ENCODE measurements at places on chromosomes 6 and 20. TPM values are rescaled to one million over a fixed set of nuclear protein-coding genes. Genes with fewer than 3 reads are reported as not detected.

The HLA-DMA gene
- total RNA-seq: 18.5 TPM

DNA sequence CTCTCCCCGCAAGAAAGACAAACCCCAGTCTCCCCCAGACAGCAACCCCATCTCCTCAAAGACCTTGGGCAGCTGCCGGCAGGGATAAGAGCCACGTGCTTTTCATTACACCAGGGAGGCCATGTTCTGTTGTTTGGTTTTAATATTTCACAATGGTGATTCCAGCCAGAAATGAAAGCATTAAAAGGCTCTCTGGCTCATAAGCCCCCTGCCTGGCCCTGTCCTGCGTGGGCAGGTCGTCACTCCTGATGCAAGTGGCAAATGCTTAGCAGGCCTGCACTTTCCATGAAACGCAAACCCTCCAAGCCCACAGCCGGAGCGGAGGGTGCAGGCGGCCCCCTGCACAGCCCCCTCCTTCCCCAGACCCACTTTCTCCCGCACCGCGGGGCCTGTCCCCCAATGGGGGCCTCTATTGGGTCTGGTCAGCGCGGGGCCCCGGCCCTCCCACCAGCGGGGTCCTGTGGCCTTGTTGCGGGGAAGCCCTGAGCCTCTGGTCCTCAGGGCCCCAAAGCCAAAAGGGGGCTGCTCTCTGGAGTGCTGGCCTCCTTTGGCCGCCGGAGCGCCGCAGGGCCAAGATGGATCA, 77.2 kb downstream of the TMEM242 start:
- H3K36me3 ChIP-seq: no peaks in the 10 kb centered on the region
- H3K4me1 ChIP-seq: peaks cover 2% of the 10 kb centered on the region
- H3K27me3 ChIP-seq: no peaks in the 10 kb centered on the region
- no peak overlapping the region for H3K4me3 ChIP-seq
- DNase-seq: peak; percentile 51
- no peak overlapping the region for H3K27ac ChIP-seq

DNA sequence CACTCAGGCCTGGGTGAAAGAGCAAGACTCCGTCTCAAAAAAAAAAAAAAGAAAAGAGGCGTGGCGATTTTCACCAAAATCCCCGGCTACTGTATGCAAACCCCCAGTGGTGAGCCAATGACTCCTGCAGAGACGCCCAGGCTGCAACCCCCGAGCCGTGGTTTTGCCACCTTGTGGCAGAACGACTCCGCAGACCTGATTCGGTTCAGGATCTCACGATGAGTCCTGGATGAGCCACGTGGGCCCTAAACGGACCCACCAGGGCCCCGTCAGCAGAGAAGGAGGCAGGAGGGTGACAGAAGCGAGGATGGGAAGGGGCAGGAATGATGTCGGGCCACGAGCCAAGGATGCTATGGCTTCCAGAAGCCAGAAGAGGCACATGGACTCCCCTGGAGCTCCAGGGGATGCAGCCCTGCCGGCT, 42.5 kb downstream of the SLC2A4RG start:
- DNase-seq: no peak
- H3K36me3 ChIP-seq: no peaks in the 10 kb centered on the region
- H3K4me3 ChIP-seq: no peak overlapping the region
- H3K27ac ChIP-seq: no peak overlapping the region

- H3K4me3 ChIP-seq: no peak overlapping the region
- H3K27me3 ChIP-seq: no peaks in the 10 kb centered on the region
- H3K36me3 ChIP-seq: no peaks in the 10 kb centered on the region
These were observed 205.9 kb downstream of the ZMYND8 start for GRCh38 chr20:47150403-47151152.

GRCh38 chr6:42222448-42222847, 4.8 kb upstream of the MRPS10 start:
- H3K36me3 ChIP-seq: no peaks in the 10 kb centered on the region
- H3K4me3 ChIP-seq: no peak overlapping the region
- H3K27ac ChIP-seq: no peak overlapping the region
- H3K27me3 ChIP-seq: no peaks in the 10 kb centered on the region
- H3K4me1 ChIP-seq: no peaks in the 10 kb centered on the region

- peaks cover 4% of the 10 kb centered on the region for H3K4me1 ChIP-seq
- H3K4me3 ChIP-seq: peak overlapping the region; percentile 86
- no peak for DNase-seq
- peak overlapping the region; percentile 92 for H3K27ac ChIP-seq
- H3K36me3 ChIP-seq: no peaks in the 10 kb centered on the region
These were observed 371 bp downstream of the HMGN4 start for GRCh38 chr6:26538572-26538902.

DNA sequence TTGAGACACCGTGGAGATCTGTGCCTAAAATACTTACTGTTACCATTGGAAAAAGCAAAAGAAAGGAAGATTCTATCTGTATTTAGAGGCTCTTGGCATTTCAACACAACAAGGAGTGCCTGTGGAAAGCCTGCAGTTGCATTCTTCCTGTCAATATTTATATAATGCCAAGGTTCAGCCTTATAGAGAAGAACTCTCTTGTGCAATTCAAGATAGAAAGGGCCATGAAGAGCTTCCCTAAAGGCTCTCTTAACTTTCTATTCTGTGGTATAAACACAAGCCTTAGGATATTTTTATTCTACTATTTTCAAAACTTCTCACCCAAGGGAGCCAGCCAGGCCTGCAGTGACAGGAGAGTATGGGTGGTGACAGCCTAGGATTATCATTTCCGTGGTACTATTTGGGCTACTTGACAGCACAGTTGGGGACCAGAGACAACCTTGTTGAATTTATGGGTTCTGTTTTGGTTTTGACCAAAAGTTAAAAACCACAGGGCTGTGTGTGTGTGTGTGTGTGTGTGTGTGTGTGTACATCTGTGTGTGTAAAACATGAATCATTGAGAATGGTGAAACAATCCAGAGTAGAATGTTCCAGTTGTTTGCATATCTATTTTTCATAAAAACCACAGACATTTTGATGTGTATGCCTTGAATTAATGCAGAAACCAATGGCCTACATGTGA, 700.9 kb upstream of the SLC35B3 start:
- no peaks in the 10 kb centered on the region for H3K27me3 ChIP-seq
- H3K27ac ChIP-seq: no peak overlapping the region
- peaks cover 4% of the 10 kb centered on the region for H3K4me1 ChIP-seq
- no peak for DNase-seq
- H3K4me3 ChIP-seq: no peak overlapping the region

DNA sequence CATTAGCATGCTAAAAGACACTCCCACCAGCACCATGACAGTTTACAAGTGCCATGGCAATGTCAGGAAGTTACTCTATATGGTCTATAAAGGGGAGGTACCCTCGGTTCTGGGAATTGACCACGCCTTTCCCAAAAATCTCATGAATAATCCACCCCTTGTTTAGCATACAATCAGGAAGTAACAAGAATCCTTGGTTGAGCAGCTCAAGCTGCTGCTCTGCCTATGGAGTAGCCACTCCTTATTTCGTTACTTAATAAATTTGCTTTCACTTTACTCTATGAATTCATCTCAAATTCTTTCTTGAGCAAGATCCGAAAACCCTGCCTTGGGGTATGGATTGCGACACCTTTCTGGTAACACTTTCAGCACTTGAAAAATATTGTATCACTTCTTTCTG, 243.0 kb downstream of the BMP2 start:
- no peaks in the 10 kb centered on the region for H3K27me3 ChIP-seq
- no peak for DNase-seq
- H3K4me1 ChIP-seq: no peaks in the 10 kb centered on the region
- no peaks in the 10 kb centered on the region for H3K36me3 ChIP-seq
- no peak overlapping the region for H3K27ac ChIP-seq

The CFAP61 gene
- total RNA-seq: 13.1 TPM

- no peak for DNase-seq
- no peaks in the 10 kb centered on the region for H3K36me3 ChIP-seq
- H3K27ac ChIP-seq: no peak overlapping the region
- H3K4me1 ChIP-seq: peaks cover 11% of the 10 kb centered on the region
These were observed 171.6 kb downstream of the ARID1B start for GRCh38 chr6:156948807-156949206.

The BPIFA1 gene
- not detected for total RNA-seq

DNA sequence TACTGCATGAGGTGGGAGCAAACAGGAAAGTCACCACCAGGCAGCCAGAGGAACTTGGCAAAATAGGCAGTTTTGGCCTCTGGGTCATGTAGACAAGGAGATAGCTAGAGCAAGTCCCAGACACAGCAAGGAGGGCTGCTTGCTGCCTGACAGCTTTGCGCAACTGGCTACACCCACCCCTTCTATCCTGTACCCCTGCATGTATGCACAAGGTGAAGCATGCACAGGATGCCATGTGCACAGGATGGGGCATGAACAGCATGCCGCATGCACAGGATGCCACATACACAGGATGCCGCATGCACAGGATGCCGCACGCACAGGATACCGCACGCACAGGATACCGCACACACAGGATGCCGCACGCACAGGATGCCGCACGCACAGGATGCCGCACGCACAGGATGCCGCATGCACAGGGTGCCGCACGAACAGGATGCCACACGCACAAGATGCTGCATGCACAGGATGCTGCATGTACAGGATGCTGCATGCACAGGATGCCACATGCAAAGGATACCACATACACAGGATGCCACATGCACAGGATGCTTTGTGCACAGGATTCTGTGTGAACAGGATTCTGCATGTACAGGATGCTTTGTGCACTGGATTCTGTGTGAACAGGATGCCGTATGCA, 104.9 kb upstream of the IYD start:
- H3K27ac ChIP-seq: no peak overlapping the region
- no peak for DNase-seq
- H3K4me3 ChIP-seq: no peak overlapping the region

The NRN1 gene
- total RNA-seq: 5.5 TPM

GRCh38 chr6:11207199-11207968, 25.1 kb downstream of the NEDD9 start:
- H3K4me3 ChIP-seq: no peak overlapping the region
- H3K36me3 ChIP-seq: no peaks in the 10 kb centered on the region
- no peak overlapping the region for H3K27ac ChIP-seq
- no peak for DNase-seq
- no peaks in the 10 kb centered on the region for H3K4me1 ChIP-seq
- H3K27me3 ChIP-seq: no peaks in the 10 kb centered on the region

GRCh38 chr6:27791182-27791943, 120.8 kb downstream of the OR2B2 start:
- H3K27ac ChIP-seq: peak overlapping the region; percentile 57
- H3K36me3 ChIP-seq: no peaks in the 10 kb centered on the region
- no peaks in the 10 kb centered on the region for H3K27me3 ChIP-seq
- H3K4me3 ChIP-seq: peak overlapping the region; percentile 53

DNA sequence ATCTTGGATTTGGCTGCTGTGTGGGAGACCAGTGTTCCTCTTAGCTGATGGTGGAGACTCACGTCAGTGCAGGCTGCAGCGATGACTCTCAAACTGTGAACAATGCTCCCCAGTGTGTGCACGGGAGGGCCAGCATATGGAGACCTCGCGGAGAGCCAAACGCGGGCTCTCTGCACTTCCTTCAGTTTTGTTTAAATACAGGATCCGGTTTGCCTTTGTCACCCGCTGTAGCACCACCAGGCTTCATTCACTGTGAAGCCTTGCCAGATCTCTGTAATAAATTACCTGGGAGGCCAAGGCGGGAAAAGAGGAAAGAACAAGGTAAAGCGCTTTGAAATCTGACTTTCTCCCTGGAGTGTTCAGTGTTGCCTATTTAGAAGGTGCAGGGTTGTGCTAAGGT, 30.7 kb upstream of the TMEM14A start:
- DNase-seq: no peak
- H3K4me3 ChIP-seq: no peak overlapping the region
- no peak overlapping the region for H3K27ac ChIP-seq
- no peaks in the 10 kb centered on the region for H3K4me1 ChIP-seq

All from ovary (tissue), 10 donors.